ENCODE measurements at places on chromosomes 11 and 22.

- no peak for DNase-seq
These were observed 48.1 kb upstream of the EIF3D start for GRCh38 chr22:36577019-36577418.

GRCh38 chr11:4102711-4103110 is 8.1 kb downstream of the RRM1 start:
- no peak for DNase-seq

DNA sequence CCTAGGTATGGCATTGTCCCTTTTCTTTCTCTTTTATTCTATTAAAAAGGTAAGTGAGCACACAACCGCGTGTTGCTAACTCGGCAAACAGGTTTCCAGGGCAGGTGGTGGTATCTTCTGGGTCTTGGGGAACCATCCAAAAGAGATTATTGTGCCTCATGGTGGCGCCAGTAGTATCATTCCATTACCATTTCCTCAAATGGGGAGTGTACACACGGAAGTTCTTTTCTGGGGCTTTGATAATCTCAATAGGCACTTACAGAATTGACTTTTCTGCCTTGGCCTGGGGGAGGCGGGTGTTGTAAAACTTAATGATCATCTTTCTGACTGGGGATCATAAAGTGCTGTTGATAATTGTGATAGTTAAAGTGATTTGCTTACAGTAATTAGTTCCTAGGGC is 234.1 kb downstream of the KIRREL3 start:
- no peak for DNase-seq

DNA sequence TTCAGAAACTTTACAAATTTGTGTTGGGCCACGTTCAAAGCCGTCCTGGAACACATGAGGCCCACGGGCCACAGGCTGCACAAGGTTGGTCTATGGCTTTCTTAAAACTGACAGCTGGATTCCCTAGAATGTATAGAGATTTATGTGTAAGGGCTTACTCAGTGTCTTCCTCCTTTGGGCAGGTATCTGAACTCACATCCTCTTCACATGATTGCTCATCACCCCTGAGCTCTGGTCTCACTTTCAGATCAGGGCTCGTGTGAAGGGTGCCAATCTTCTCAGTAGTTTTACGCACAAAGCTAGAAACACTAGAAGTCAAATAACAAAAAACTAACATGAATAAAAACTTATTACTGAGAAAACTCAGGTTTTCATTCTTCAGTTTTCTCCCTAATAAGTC is 27.1 kb downstream of the HPS5 start:
- DNase-seq, result no peak

GRCh38 chr11:90757849-90758494 is 535.1 kb upstream of the CHORDC1 start:
- no peak for DNase-seq

DNA sequence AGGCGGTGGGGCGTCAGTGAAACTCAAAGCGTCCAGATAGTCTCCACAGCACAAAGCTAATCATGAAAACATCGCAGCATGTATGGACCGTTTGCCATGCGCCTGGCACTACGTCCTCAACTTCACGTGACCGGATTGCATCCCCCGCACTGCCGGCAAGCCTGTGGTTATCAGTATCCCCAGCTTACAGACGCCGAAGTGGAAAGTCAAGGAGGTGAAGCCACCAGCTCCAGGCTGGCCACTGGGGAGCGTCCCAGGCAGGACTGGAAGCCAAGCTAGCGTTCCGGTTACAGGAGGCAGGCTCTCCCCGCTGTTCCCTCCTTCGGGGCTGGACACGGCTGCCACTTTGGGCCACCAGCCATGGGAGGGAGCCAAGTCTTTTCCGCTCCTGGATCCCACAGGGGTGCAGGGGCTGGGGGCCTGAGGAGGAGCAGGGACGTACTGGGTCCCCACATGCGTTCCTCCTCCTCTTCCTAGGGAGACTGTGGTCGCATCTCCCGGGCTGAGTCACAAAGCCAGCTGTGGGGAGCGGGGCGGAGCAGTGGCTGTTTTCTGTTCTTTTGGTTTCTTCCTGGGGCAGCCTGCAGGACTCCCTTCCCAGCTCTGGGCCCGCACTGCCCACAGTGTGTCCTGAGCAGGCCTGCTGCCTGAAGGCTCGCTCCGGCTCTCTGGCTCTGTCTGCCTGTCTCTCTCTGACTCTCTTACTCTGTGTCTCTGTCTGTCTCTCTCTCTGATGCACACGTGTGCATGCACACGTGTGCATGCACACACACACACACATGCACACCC is 4.3 kb upstream of the OSBPL5 start:
- no peak for DNase-seq

DNA sequence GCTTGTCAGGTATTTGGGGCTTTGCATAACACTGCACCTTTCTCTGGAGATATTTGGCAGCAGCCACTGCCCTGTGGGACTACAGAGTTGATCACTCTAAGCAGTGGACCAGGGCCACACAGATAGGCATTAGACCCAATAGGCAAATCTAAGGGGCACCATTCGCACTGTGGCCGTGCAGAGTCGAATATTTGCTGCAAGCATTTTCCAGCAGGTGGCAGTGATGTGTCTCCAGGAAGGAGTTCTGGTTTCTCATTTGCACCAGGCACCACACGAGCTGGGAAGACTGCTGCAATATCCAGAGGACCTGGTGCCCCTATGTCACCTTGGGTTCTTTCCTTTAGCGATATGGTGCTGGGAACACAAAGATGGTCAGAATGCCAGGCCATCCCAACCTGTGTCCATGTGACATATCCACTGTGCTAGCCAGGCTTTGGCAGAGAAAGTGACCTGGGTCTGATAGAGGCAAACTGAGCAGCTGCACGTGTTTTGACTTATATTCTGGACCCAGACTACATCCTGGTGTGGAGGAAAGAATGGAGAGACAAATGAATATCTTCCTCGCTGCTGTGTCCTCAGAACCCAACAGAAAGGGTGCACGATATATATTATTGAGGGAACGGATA is 318.7 kb downstream of the BUD13 start:
- no peak for DNase-seq

DNA sequence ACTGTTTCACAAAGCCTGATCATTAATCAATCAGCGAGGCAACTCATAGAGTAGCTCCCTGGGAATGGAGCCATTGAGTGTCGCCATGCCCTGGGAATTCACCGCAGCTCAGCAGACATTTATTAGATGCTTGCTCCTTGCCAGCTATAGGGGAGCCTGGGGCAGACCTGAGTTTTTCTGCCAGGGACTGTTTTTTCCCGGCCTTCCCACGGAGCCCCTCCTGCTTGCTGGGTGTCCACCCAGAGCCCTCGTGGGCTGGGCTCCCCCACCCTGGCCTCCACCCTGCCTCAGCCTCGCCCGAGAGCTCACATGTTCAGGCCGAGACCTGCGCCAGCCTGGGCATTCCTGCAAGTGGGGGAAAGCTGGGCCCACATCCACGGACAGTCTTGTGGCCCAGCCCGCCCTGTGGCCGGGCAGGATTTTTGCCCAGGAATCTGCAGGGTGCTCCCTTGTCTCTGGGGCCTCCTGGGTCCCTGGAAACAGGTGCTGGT is 64.9 kb downstream of the SMIM38 start:
- DNase-seq, result no peak

DNA sequence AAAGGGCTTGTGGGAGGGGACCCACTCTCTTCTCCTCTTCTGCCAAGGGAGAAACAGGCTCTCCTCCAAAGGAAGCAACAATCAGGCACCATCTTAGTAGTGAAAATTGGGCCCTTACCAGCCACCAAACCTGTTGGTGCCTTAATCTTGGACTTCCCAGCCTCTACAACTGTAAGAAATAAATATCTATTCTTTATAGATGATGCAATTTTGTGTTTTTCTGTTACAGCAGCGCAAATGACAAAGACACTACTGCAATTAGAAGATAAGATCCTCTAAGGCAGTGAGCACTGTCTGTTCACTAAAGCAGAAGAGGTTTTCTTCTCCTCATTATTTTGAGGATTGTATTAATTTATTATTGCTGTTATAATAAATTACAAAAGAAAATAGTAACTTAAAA is 691.4 kb upstream of the CCDC179 start:
- DNase-seq, result no peak

DNA sequence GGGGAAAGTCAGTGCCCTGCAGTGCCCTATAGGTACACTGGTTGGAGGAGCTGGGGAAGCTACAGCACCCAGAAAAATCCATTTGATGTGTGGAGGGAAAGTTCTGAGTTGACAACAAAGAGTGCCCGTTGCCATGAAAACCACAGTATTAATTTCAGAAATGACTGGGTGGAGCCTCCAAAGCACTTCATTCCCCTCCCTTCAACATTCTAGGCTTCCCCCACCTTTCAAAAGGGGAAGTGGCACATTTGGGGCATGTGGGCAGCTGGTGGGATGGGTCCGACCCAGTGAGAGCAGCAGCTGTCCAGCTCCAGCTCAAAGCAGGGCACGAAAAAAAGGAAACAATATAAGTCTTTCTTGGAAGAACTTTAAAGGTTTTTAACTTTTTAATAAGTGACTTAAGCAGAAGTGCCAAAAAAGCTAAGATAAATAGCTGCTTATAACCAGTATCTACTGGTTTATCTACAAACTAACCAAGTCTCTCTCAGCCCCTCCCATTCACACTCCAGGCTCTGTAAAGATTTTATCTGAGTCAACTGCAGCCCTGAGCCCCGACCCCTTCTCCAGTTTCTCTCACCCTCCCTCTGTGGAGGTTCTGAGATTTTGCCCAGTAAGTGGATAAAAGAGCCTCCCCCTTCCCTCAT is 9.0 kb upstream of the AHNAK start:
- DNase-seq, result peak; percentile 89

- DNase-seq, result no peak
These were observed 643 bp downstream of the CEND1 start for GRCh38 chr11:788953-789940.

GRCh38 chr11:74742070-74742469 is 6.6 kb upstream of the RNF169 start:
- DNase-seq, result no peak

- no peak for DNase-seq
These were observed 52.0 kb downstream of the ABTB2 start for GRCh38 chr11:34305780-34306179.

DNA sequence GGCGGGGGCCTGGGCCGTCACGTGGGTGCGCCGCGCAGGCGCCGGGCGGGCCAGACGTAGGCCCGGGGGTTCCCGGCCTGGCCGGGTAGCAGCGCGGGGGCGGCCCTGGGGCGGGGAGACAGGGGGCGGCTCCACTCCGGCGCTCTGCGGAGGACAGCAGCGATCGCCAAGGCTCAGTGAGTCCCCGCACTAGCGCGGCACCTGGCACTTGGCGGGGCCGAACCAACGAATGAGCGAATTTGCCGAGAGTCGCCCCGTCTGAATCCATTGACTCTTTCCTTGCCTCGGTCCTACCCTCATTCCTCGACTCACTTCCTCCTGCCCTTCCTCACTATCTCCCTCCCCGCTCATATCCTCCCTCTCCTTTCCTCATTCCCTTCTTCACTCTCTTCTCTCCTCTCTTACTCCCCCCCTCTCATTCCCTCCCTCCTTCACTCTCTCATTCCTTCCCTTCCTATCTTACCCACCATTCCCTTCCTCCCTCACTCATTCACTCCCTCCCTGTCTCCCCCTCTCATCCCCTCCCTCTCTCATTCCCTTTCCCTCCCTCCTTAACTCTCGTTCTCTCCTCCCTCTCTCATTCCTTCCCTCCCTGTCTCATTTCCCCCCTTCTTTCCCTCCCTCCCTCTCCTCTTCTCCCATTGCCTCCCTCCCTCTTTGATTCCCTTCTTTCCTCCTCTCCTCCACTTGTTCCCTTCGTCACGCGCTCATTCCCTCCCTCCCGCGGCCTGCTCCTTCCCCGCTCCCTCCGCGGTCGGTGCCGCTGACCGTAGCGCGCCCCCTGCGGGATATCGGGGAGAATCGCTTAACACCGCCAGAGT is 476 bp upstream of the KLHL22 start:
- peak; percentile 92 for DNase-seq

- no peak for DNase-seq
These were observed 524.5 kb downstream of the BRD1 start for GRCh38 chr22:49303061-49303735.

- no peak for DNase-seq
These were observed 19.4 kb downstream of the APLP2 start for GRCh38 chr11:130088919-130089673.

DNA sequence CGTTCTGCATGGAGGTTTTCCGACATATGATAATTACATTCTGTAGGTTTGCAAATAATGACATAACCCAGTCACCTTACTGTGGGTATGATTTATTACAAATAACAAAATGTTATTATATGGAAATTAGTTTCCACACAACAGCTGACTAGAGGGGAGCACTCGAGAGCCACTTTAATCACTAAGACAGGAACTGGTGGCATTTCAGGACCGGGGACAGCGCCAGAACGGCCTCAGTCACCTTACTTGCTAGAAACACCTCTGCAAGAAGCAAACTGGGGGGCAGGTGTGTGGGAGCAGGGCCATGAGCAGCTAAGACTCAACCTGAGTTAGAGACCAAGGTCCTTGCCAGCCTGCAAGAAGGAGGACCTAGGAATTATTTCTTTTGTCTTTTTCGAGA is 199.9 kb downstream of the DSCAML1 start:
- DNase-seq, result peak; percentile 9

DNA sequence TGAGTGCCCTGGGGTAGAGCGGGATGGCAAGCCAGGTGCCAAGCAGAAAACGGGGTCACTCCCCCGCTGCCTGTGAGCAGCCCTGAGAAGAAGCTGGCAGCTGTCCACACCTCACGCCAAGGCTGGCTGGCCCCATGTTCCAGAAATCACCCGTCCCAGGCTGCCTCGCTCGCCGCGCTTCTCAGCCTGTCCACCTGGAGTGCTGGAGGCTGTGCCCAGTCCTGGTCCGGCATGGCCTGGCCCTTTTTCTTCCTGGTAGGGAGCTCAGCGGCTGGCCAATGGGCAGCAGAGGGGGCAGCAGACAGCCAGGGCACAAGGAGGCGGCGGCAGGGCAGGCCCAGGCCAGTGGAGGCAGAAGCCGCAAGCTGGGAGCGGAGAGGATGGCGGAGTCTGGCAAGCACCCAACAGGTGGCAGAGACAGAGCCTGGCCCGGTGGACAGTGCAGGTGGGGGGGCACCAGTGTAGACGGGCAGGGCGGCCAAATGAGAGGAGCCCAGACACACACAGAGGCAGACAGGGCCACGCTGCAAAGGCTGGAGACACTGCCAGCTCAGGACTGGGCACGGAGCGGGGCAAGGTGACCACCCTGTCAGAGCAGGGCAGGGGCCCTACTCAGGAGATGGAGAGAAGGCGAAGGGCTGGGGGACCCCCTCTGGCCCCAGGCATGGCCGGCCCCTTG is 37.2 kb upstream of the TH start:
- DNase-seq, result no peak

DNA sequence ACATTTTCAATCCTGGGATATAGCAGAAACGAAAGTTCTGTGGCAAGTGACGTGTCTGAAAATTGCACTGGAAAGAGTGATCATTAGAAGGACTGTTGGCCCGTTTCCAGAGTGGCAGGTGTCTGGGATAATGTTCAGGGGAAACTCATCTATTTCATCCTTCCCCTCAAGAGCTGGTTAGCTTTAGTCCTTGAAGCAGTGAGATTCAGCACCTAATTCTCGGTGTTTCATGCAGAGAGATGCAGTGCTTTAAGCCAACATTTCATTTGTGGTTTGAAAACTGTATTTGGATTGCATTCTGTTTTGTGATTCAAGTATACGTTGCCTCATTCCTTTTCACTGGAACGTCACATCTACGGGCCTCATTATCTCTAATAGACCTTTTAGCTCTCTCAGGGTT is 205.0 kb upstream of the RAG2 start:
- no peak for DNase-seq

Measured in CD4-positive, alpha-beta T cell treated with Interleukin-1 beta for 1 hour (primary cell).